ENCODE measurements at places on chromosomes 4 and X. TPM values are rescaled to one million over a fixed set of nuclear protein-coding genes. Genes with fewer than 3 reads are reported as not detected.

SPACA5 gene
- total RNA-seq: not detected

POF1B gene
- total RNA-seq: 0.29 TPM

UNC5C gene
- total RNA-seq: not detected

NLGN4X gene
- not detected for total RNA-seq

PABPC1L2B gene
- total RNA-seq: not detected

- H3K36me3 ChIP-seq: no peaks in the 10 kb centered on the region
- H3K4me1 ChIP-seq: peaks cover 2% of the 10 kb centered on the region
- no peak overlapping the region for H3K4me3 ChIP-seq
- no peak overlapping the region for H3K27ac ChIP-seq
- no peaks in the 10 kb centered on the region for H3K27me3 ChIP-seq
- no peak for DNase-seq
Observed at GRCh38 chrX:133849676-133850075, 135.7 kb downstream of the GPC3 start.

DNA sequence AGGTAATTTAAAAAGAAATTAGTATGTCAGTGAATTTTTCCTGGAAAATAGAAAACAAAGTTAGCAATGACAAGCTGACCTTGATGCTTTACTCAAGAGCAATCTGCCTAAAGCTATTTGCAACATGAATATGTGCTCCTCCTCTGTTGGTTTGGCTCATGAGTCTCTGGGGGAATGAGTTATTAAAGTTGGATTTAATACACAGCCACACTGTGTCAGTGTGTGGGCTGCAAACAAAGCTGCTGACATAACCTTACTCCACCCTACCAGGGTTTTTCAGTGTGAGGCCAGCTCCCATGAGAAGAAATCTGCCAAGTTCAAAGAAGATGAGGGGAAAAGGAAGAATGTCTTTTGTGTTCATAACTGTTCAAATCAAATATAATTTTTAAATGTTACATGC is 280.5 kb downstream of the TLL1 start:
- no peaks in the 10 kb centered on the region for H3K4me1 ChIP-seq
- no peak overlapping the region for H3K4me3 ChIP-seq
- DNase-seq: no peak
- H3K27ac ChIP-seq: no peak overlapping the region
- no peaks in the 10 kb centered on the region for H3K27me3 ChIP-seq
- H3K36me3 ChIP-seq: no peaks in the 10 kb centered on the region

DNA sequence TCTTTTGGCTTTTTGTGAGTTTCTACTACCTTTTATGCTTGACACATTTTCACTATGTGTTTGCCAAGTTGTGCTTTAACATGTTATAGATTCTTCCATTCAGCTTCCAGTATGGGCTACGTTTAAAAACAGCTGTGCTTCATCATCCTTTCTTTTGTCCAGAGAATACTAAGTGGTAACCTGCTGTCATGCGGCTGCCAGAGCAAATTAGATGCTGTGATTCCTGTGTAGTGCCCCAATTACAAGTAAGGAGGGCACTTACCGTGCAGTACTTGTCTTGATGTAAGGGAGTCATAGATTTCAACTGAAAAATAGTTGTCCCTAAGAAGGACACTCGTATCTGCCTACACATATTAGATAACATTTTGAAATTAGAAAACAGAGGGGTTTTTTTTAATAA is 531.8 kb upstream of the GALNTL6 start:
- H3K36me3 ChIP-seq: no peaks in the 10 kb centered on the region
- H3K4me1 ChIP-seq: no peaks in the 10 kb centered on the region
- no peaks in the 10 kb centered on the region for H3K27me3 ChIP-seq
